ENCODE measurements at places on chromosomes 12 and 14. TPM values are rescaled to one million over a fixed set of nuclear protein-coding genes. Genes with fewer than 3 reads are reported as not detected.

DNA sequence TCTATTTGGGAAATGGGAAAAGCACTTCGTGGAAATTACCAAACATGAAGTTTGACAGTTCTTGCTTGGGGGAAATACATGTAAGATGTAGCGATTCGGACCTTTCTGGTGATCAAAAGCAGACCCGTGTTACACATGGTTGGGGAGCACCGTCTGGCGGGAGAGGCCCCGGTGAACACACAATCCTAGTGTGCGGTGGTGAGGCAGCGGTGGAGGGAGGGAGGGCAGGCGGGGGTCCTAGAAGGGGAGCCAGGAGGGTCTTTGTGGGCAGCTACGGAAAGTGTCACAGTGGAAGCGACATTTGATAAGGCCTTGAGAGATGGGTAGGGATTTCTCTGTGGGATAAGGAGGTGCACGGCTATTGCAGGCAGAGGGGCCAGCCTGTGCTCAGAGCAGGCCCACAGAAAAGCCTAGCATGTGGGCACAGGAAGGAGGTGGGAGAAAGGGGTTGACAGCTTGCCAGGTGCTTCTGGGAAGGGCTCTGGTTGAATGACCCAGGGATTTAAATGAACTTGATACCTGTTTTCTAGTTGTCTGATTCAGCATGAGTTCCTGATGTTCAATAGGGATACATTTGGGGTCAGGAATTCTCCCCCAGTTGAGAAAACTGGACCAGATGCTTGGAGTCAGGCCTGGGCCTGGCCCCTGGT, 7.2 kb downstream of the MVK start:
- DNase-seq, result no peak

GRCh38 chr12:83018088-83018487, 331.4 kb downstream of the TMTC2 start:
- DNase-seq, result no peak

GZMH gene
- total RNA-seq, result not detected

SERPINA10 gene
- not detected for total RNA-seq

FERMT2 gene
- total RNA-seq, result 79.8 TPM

TMEM121 gene
- total RNA-seq, result 6.8 TPM

TMPRSS12 gene
- total RNA-seq, result not detected
